Occipital lobe (tissue), 3 donors: ENCODE measurements at places on chromosomes 16 and 17. TPM values are rescaled to one million over a fixed set of nuclear protein-coding genes. Genes with fewer than 3 reads are reported as not detected.

- DNase-seq = no peak
These were observed 19.7 kb downstream of the FOXL1 start for GRCh38 chr16:86597880-86598606.

DNA sequence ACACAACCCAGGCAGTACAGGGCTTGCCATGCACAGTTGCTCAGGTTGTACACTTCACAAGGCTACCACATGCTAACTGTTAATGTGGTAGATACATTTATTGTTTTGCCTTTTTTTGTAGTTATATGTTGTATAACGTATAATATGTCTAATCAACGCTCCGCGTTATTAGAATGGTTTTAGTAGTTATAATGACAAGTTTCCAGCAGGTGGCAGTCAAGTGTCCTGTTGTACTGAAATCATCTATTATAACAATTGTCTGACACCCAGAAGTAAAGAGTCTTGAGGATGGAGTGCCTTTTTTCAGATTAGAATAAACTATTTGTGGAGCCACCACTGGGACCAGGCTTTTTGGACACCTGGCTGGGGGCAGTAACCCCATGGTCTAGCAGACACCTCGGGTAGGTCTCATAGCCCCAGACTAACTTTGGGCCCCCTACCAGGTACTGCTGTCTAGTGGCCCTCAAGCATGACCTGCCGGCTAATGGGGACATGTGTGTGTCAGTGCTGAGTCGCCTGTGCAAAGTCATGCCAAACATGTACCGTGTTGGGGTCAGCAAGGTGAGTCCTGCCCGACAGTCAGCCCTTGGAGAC lies 32.8 kb downstream of the MYO15A start:
- DNase-seq = no peak

Gene KRTAP4-5
- not detected for total RNA-seq

DNA sequence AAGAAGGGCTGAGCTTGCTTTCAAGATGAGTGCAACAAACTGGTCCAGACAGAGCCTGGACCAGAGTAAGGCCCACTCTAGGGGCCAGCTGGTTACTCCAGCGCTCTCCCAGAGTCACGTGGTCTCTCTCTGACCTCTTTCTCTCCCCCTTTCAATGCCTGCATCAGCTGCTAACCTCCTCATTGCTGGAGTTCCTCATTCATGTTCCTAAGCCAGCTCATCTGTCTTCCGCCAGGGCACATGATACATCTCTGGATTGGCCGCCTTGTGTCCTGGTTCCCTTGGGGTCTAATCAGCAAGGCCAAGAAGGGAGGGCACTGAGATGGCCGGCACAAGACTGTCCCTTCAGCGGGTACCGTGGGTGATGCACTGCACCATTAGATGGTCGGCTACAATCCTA lies 26.9 kb upstream of the ZFP90 start:
- no peak for DNase-seq

Gene TMEM114
- total RNA-seq = not detected

- no peak for DNase-seq
These were observed 791 bp downstream of the DNAI2 start for GRCh38 chr17:74274709-74275340.

GRCh38 chr17:8289103-8289397 lies 580 bp downstream of the RANGRF start:
- DNase-seq = no peak

GRCh38 chr17:16933317-16934132 lies 38.4 kb downstream of the TNFRSF13B start:
- no peak for DNase-seq

DNA sequence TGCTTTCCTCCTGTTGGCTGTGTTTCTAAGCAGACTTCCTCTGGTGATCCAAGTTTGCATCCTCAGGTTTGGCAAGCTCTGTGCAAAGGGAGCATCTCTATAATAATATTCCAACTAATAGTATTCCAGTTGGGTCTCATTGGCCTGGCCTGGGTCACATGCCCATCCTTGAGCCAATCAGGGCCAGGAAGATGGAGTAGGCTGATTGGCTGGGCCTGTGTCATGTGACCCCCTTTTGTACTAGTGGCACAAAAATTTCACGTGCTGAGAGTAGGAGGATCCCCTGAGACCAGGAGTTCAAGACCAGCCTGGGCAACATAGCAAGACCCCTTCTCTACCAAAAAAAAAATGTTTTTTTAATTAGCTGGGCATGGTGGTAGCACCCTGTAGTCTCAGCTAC lies 35.2 kb upstream of the MLYCD start:
- DNase-seq = no peak

DNA sequence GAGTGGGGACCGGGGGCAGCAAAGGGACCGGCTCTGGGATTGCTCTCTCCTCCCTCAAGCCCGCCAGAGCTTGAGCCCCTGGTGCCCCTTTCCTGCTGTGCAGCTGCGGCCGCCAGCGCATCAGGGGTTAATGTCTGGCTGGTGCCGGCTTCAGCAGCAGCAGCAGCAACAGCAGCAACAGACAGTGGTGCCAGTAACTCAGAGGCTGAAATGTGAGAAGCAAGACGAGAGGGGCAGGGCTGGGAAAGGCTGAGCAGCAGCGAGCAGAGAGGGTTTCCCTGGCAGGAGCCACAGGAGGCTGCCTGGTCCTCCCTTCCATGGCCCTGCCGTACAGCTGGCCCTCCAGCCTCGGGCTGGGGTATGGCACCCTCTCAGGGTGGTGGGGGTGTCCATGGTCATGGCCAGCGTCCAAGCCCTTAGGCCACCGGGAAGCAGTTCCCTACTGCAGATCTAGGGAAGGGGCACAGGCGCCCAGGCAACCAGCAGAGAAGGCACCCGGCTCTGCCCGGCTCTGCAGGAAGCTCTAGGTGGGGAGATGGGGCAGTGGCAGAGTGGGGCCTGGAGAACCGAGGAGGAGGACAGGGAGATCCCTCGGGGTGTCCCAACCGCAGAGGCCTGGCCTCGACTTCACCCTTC lies 21.1 kb upstream of the TFAP4 start:
- no peak for DNase-seq

- no peak for DNase-seq
These were observed 83.3 kb upstream of the ZKSCAN2 start for GRCh38 chr16:25340973-25341372.

Gene MYO1D
- total RNA-seq = 61.0 TPM

Gene DNAI2
- not detected for total RNA-seq

DNA sequence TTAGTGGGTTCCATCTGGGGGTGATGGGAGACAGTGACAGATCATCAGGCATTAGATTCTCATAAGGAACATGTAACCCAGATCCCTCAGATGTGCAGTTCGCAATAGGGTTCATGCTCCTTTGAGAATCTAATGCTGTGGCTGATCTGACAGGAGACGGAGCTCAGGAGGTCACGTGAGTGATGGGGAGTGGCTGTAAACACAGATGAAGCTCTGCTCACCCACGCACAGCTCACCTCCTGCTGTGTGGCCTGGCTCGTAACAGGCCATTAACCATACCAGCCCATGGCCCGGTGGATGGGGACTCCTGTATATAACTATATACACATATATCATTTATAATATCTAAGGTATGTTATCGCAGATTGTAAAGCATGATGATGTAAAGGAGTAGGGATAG lies 214.2 kb downstream of the MAF start:
- DNase-seq = no peak

Gene PRR35
- not detected for total RNA-seq

Gene VAC14
- 15.9 TPM for total RNA-seq

Gene WFDC1
- 0.62 TPM for total RNA-seq

Gene SAP30BP
- 34.0 TPM for total RNA-seq
